Left lung (tissue), 14 donors: ENCODE measurements at places on chromosomes 11 and 22.

DNA sequence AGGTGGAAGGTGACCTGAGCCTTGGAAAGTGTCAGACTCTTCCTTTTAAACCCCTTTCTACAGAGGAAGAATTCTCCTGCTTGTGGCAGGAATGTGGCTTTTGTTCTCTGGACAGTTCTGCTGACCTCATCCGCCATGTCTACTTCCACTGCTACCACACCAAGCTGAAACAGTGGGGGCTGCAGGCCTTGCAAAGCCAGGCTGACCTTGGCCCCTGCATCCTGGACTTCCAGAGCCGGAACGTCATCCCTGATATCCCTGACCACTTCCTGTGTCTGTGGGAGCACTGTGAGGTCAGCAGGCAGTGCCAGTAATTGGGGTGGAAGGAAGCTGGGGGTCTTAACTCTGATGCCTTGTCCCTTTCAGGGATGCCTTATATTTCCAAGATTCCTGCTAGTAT is 9.3 kb downstream of the HINFP start:
- no peak for DNase-seq

- DNase-seq: peak; percentile 97
Observed at GRCh38 chr11:72814286-72815109, at the start of gene ATG16L2. ATG16L2 (plus strand) TSS chr11:72814411; CDS start chr11:72814446, 35 bp downstream.

DNA sequence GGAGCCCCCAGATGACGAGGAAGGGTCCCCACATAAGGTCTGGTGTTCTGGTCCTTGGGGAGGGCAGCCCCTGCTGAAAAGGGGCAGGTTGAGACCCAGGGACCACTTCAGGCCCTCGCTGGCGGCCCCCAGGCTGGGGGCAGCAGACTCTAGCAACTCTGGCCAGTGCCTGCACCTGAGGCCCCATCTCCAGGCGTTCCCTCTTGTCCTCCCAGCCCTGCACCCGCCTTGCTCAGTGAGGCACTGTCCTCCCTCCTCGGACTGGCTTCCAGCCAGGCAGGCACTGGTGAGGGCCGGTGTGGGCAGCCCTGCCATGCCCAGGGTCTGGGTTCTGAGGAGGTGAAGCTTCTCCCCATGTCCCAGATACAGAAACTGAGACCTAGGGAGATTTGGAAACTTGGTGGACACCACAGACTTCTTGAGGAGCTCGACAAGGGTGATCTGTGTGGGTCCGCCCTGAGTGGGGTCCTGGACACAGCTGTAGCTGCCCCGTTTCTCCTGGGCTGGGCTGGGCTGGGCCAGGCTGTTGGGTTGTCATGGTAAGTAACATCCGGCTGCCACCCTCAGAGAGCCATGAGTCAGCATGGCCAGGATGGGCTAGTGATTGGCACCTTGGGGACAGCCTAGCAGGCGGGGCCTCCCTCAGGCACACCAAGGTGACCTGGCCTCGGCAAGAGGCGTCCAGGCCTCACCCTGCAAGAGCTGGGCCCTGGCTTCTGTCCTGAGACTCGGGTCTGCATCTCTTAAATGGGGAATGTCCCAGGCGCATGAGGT is 11.1 kb upstream of the PHLDA2 start:
- no peak for DNase-seq

GRCh38 chr11:59223611-59224010 is 10.9 kb upstream of the MPEG1 start:
- no peak for DNase-seq

DNA sequence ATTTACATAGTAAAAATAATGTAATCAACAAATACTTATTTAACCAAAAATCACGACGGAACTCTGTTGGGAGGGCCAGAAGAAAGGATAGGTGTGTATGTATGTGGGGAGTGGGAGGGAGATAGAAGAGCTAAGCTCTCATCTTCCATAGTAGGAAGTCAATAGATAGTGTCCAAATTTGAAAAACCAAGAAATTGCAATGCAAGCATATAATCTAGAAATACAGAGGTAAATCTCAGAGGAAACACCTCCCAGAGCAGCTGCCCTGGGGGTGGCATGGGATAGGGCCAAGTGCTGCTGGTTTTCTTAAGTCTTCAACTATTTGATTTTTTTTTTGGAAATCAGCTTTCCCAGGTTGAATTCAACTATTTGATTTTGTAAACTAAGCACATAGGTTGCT is 16.9 kb downstream of the C11orf86 start:
- DNase-seq: no peak

DNA sequence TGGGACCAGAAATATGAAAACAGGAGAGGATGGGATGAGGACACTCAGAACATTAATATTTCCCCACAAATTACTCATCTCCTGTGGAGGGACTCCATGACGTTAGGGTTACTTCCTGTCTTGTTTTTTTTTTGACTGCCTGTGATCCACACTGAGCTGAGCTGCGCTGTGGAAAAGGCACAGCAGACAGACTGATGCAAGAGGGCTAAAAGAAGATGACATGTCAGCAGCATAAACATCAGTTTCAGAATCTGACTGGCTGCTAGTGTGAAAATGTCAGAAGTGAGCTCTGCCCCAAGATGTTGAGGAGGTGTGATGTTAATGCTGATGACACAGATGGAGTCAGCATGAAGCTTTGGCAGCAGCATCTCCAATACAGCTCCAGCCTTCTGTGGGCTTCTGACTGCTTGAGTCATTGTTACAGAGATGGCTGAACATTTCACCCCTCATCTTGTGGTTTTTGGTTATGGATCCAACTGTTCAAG is 286.8 kb downstream of the BLID start:
- peak; percentile 70 for DNase-seq

GRCh38 chr11:32280339-32280738 is 155.0 kb downstream of the WT1 start:
- no peak for DNase-seq

DNA sequence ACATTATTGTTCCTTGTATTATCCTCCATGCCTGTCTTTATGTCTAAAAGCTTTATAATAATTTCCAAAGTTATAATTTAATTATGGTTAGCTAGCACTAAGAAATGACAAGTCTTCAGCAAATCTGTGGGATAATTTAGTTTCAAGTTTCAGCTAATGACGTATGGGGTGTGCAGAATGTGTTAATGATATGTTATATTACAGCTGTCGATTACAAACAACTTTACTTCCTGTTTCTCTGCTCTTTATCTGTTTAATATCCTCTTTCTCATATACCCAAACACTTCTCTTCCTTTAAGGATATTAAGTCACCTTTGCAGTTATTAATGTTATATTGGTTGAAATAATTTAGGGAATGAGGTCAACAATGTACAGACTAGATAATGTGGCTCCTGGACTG is 161.8 kb downstream of the CASP12 start:
- DNase-seq: no peak

DNA sequence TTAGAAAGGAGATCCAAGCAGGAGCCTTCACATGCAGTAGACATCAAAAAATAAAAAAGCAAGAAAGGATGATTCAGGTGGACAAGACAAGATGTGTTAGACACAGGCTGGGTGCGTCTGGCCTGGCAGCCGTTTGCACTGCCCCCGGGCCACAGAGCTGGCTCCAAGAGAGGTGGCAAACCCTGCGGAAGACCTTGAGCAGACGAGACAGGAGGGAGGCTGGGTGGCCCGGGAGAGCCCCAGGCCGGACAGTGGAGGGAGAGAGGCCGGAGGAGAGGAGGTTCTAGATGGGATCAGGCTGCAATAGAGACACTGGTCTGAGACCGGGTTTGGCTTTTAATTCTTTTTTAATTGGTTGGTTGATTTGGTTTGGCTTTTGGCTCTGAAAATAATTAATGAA is 69.6 kb upstream of the TTLL12 start:
- no peak for DNase-seq

DNA sequence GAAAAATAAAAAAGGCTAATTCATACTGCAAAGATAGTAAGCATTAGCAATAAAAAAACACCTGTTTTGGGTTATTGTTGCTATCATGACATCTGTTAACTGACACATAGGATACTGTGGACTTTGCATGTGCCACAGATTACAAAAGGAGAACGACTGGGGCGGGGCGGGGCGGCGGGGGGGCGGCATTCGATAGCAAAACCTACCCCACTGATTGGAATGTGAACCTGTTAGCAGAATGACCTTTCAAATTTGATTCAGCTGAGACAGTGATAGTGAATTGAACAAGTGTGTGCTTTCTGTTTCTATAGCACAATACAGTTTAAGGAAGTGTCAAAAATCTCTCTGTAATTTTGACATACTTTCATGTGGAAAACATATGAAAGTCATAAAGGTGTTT is 14.9 kb downstream of the MMP20 start:
- no peak for DNase-seq

GRCh38 chr22:44647141-44647540 is 54.9 kb upstream of the PRR5 start:
- DNase-seq: no peak

DNA sequence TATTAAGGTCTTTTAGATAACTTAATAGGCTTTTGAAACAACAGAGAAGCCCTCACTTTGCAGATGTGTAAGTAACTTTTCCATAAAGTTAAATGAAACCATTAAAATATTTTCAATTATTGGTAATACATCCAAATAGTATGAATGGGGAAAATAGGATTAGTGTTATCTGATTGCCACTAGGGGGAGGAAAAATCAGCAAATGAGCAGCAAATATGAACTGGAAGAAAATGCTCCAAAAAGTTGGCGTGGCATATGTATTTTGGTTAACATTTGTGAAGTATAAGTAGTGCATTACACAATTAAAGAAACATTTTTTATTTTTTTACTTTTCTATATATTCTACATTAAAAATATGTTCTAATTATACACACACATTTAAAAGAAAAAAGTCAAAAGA is 259.8 kb upstream of the ANO5 start:
- DNase-seq: no peak

- DNase-seq: no peak
Observed at GRCh38 chr11:130633466-130633865, 185.0 kb downstream of the ADAMTS15 start.

DNA sequence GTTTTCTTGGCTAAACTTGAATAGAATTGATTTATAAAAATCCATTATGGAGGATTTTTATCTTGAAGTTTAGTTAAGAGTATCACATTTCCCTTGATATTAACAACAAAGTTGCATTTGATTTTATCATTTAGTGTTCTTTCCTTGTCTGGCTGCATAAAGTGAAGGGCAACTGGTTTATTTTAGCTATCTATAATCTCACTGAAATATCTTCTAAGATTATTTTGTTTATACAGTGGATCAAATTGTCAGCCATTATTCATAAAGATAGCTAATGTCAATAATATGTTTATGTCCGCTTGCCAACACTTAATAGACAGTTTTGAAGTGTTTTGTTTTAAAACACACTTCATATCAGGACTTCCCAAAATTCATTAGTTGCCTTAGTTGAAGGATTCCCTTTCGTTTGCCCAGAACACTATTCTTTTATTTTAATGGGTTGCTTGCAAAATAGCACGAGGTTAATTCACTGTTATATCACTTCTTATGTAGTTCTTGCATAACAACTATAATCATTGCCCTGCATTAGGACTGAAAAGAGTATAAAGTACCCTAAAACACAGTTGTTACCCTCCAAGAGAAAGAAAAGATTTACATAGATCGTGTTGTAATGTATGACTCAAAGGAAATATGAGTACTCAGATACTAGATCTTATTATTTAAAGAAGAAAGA is 73.0 kb downstream of the MSANTD4 start:
- no peak for DNase-seq

- DNase-seq: peak; percentile 62
Observed at GRCh38 chr11:101848262-101848661, 66.5 kb upstream of the CEP126 start.

DNA sequence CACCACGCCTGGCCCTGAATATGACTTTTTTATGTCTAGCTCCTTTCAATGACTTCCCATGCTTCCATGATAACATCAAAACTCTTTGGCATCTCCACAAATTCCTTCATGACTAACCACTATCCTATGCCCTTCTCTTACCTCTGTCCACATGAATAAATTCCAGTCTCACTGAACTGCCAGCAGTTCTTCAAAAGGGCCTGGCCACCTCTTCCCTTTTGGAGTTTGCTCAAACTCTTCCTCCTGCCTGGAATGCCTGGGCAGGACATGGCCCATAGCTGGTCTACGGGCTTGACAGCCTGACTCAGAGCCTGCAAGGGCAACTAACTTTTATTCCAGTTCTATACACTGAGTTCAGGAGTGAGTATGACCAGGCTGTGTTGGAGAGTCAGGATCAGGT is 41.8 kb upstream of the ZBTB16 start:
- DNase-seq: no peak

- no peak for DNase-seq
Observed at GRCh38 chr11:133563505-133564025, 31.3 kb upstream of the OPCML start.

DNA sequence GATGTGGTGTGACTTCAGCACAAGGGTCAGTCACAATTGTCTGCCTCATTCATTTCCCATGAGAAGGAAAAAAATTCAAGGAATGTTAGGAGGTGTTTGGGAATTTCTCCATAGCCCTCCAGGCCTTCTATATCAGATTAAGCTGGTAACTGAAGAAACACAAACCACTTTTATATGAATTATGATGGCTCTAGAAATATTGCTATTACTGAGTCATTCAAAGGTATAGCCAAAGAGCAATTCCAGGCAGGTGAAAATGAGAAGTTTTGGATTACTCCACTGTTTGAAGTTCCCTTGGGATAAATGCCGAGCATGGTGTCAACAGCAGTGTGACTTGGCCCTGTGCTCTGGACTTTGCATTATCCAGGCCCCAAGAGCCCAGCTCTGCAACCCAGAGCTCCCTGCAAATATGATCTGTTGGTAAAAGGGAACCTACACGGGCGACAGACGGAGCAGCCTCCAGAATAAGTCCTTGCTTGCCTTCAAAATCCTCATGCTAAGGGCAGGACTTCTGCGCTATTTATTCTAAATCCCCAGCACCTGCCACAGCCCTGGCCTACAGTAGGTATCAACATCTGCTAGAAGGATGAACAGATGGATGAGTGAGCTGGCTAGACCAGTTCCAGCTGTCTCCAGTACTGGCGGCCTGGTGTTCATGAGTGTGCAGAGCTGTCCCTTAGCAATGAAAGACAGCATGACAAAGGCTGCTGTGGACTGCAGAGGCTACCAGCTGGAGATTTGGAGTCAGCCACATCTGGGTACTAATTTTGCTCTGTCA is 67.5 kb upstream of the ZBED5 start:
- no peak for DNase-seq

DNA sequence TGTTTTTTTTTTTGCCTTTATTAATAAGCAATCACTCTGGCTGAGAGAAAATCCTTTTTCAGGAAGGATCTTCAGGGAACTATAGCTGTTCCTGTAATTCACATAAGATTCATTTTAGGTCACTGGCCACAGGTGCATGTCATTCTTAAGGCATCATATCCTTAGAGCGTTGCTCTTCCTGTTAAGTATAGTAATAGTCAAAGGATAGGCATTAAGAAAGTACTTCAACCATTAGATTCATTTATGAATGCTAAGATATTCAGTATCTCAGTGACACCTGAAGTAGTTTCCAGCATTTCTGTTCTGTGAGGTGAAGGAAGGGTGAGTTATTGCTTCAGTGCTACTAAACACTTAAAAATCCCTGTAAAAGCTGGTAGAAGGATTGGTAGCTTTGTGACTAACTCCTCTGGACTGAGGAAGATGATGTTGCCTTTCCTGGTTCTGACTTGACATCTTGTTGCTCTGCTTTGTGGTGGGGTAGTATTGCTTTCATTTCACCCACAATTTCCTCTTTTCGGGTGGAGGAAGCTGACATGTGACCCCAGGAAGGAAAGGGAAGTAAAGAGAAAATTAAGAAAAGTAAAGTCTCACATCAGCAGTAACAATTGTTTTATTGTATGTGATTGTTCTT is 34.7 kb downstream of the RNF169 start:
- no peak for DNase-seq
